ENCODE measurements at places on chromosomes 2 and 18. TPM values are rescaled to one million over a fixed set of nuclear protein-coding genes. Genes with fewer than 3 reads are reported as not detected.

- DNase-seq, result no peak
- H3K27me3 ChIP-seq, result no peaks in the 10 kb centered on the region
- no peaks in the 10 kb centered on the region for H3K36me3 ChIP-seq
- peaks cover 5% of the 10 kb centered on the region for H3K4me1 ChIP-seq
- H3K27ac ChIP-seq, result no peak overlapping the region
- H3K4me3 ChIP-seq, result no peak overlapping the region
These were observed 19.2 kb upstream of the SIGLEC15 start for GRCh38 chr18:45806226-45806625.

The SOWAHC gene
- 29.4 TPM for total RNA-seq

The IL1A gene
- not detected for total RNA-seq

GRCh38 chr2:33083699-33084387 lies 137.1 kb downstream of the LTBP1 start:
- no peaks in the 10 kb centered on the region for H3K36me3 ChIP-seq
- no peak for DNase-seq
- no peak overlapping the region for H3K4me3 ChIP-seq
- no peaks in the 10 kb centered on the region for H3K27me3 ChIP-seq

- no peak overlapping the region for H3K27ac ChIP-seq
- no peaks in the 10 kb centered on the region for H3K4me1 ChIP-seq
- DNase-seq, result no peak
These were observed 309.7 kb upstream of the MYT1L start for GRCh38 chr2:2640818-2641217.

DNA sequence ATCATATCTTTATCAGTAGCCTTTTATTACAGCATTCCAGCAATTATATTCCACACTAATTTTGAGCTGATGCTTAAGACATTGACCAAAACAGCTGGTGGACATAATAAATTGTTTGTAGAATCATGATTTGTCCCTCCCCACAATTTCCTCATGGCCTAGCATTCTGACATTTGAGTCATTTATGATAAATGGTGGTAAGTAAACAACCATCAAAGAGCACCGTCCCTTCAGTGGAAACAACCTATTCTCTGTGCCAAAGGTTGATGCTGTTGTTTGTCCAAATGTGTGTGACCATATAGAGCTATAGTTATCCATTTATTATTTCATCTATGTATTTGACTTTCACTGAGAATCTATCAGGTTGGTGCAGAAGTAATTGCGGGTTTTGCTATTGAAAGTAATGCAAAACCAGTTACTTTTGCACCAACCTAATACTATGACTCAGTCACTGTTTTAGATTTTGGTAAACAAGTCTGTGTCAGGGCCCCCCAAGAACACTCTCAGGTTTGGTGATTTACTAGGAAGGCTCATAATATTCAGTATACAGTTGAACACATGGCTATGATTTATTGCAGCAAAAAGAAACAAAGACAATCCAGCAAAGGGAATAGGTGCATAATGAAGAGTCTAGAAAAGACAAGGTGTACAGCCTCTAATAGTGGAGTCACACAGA lies 608.7 kb upstream of the REG3G start:
- H3K27ac ChIP-seq, result no peak overlapping the region
- H3K27me3 ChIP-seq, result no peaks in the 10 kb centered on the region
- DNase-seq, result no peak
- H3K36me3 ChIP-seq, result no peaks in the 10 kb centered on the region

The ASB18 gene
- total RNA-seq, result not detected

DNA sequence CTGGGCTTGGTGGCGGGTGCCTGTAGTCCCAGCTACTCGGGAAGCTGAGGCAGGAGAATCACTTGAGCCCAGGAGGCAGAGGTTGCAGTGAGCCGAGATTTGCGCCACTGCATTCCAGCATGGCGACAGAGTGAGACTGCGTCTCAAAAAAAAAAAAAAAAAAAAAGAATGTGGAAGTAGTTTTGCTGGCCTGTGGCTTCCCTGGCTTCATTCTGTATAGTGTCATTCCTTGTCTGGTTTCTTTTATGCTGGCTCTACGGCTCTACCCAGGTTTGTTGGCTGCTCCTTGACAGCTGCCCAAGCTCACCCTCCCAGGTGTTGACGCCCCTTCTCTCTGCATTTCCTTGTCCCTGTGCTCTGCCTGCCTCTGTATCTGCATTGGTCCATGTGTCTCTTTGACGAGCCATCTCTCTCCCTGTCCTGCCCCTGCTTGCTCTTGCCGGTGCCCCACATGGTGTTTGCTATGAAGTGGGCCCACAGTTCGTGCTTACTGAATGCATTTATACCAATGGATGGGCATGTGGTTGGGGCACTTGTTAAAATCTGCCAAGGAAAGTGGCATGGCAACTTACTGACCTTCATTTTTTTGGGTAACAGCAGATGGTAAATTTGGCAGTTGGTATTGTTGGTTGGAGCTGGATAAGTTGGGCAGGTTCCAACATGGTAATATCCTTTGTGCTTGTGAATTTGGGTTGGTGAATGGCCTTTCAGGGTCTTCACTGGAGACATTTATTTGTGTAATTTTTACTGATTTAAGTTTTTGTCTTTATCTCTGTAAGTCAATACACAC lies 113.9 kb downstream of the MAP4K4 start:
- H3K4me3 ChIP-seq, result no peak overlapping the region
- no peak for DNase-seq
- no peak overlapping the region for H3K27ac ChIP-seq

DNA sequence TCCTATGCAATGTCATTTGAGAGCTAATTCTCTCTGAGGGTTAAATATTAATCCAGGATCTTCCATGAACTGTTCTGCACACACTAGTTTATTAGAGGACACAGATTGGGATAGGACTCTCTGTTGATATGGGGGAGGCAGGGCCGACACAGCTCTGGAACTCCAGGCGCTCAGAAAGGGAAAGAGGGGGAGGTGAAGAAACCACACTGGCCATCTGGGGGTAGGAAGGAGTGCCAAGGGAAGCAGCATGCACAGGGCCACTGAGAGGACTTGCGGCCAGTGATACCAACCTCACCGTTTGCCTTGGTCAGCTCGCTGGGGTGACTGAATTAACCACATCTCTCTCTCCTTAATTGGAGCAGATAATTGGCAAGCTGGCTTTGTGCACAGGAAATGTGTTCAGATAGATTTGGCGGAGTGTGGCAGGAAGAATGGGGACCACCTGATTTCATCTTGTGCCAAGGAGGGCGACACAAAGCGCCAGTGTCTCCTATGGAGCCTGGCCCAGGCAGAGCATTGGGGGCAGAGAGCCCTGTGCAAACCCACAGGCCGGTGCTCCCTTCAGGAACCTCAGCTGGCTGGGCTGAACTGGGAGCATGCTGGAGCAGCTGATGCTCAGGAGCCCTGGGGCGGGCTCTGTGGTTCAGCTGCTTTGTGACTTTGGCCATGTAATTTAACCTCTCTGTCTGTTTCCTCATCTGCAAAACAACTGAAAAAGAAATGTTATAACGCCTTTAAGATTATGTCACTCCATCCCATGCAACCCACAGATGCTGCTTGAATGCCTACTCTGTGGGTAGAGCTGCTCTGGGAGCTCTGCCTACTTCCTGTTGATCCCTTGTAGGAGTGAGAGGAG lies 114.7 kb upstream of the STON1 start:
- H3K36me3 ChIP-seq, result no peaks in the 10 kb centered on the region
- DNase-seq, result no peak
- H3K4me3 ChIP-seq, result no peak overlapping the region
- H3K27me3 ChIP-seq, result no peaks in the 10 kb centered on the region
- no peak overlapping the region for H3K27ac ChIP-seq
- H3K4me1 ChIP-seq, result peaks cover 41% of the 10 kb centered on the region

The MYO5B gene
- total RNA-seq, result 13.5 TPM

Data from thoracic aorta (tissue), 2 donors.